Type B pancreatic cell (in vitro differentiated cells): ENCODE measurements at places on chromosomes 11 and 22. TPM values are rescaled to one million over a fixed set of nuclear protein-coding genes. Genes with fewer than 3 reads are reported as not detected.

SAA4 gene
- total RNA-seq = not detected in 2 replicates

HOATZ gene
- 0.75 TPM in 1 of 2 replicates, not detected in the other for total RNA-seq

TPBGL gene
- 0.31 and 0.56 TPM in 2 replicates for total RNA-seq

TRIM29 gene
- total RNA-seq = 56.7 and 207 TPM in 2 replicates

KDELR3 gene
- total RNA-seq = 10.6 and 24.2 TPM in 2 replicates

SLC37A2 gene
- total RNA-seq = 1.3 TPM in 2 replicates
